ENCODE measurements at places on chromosomes 6 and 20.

DNA sequence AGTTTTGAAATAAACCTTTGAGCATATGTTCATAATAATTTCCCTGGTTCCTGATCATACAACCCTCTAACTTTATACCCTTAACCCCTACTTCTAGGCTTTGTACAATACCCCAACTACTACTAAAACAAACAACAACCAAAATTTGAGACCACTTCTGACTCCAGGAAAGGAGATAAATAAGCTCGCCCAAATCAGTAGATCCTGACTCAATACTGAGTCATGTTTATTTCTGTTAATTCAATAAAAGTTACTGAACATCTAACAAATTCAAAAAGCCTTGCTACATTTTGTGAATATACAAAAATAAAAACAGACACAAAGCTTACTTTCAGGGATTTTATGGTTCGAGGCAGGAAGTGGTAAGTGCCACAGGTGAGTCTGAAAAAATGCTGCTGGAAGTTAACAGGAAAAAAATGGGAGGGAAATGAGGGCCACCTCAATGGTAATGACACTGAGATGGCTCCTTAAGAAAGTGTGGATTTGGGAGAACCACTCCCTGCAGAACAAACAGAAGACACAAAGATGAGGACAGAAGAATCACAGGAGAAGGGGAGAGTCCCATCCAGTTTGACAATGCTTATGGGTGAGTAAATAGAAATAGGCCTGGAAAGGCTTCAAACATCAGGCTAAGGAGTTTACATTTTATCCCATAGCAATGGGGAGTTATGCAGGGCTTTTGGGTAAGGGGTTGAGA is 63.4 kb downstream of the DST start:
- DNase-seq, result no peak

DNA sequence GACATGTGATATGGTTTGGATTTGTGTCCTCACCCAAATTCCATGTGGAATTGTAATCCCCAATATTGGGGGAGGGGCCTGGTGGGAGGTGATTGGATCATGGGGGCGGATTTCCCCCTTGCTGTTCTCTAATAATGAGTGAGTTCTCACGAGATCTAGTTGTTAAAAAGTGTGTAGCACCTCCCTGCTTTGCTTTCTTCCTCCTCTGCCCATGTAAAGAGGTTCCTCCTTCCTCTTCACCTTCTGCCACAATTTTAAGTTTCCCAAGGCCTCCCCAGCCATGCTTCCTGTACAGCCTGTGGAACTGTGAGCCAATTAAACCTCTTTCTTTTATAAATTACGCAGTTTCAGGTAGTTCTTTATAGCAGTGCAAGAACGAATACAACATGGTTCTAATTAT is 2.1 kb upstream of the ZNF451 start:
- no peak for DNase-seq

DNA sequence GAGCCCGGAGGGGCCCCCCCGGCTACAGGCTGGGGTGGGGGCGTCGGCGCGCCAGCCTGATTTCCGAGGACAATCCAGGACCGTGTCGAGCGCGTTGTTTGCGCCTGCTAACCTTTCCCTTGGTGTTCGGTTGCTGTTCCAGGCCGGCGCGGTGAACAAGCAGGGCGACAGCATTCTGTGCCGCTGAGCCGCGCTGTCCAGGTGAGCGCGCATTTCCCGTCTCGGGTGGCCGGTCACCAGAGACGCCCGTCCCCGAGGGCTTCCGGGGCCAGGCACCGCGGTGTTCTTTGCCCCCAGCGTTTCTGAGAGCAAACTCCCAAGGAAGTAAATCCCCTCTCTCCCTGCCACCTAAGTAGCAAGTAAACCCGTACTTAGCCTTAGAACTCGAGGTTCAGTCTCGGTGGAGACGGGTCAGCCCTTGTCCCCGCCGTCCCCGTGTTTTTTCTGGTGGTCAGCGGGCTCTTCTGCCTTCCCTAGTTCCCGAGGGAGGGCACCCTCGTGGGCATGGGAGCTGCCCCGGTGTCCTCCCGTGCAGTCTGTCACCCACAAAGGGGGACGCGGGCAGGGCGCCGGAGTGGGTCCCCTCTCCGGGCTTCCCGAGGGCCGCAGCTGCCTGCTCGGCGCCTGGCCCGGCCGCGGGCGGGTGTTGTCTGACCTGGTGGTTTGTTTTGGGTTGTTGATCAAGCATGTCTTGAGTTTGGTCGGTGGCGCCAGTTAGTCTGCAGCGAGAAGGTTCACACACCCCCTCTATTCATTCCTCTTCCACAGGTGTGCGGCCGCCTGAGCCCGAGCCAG is 1.5 kb downstream of the ID4 start:
- peak; percentile 59 for DNase-seq

- DNase-seq, result no peak
Measured at GRCh38 chr6:106254636-106255035, 70.9 kb downstream of the ATG5 start.

- DNase-seq, result no peak
Measured at GRCh38 chr6:157223511-157223910, 99.8 kb downstream of the TMEM242 start.

DNA sequence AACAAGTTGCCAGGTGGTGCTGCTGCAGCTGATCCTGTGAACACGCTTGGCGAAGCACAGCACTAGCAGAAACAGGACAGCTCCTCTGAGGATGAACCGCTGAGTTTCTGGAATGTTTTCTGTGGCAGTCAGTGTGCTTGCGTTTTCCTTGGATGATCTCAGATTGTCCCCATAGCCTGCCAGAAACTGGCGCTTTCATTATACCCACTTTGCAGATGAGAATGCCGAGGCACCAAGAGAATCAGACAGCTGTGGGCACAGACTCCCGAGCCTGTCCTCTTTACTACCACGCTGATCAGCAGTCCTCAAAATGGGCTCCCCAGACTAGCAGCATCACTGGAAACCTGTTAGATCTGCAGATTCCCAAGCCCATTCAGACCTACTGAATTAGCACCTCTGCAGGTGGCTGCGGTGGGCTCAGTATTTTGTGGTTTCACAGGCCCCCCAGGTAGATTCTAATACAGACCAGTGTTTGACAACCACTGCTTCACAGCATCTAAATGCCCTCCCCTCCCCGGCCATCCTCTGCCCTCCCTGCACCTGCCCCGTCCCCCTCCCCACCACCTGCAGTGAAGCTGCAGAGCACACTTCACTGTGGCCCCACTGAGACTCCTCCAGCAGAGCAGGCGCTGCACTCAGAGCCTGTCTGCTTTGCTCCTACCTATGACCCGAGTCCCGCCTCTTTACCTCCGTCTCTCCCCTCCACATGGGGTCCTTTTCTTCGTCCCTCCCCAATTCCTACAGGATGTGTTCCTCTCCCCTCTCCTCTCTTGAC is 29.6 kb downstream of the SPATA2 start:
- DNase-seq, result no peak

DNA sequence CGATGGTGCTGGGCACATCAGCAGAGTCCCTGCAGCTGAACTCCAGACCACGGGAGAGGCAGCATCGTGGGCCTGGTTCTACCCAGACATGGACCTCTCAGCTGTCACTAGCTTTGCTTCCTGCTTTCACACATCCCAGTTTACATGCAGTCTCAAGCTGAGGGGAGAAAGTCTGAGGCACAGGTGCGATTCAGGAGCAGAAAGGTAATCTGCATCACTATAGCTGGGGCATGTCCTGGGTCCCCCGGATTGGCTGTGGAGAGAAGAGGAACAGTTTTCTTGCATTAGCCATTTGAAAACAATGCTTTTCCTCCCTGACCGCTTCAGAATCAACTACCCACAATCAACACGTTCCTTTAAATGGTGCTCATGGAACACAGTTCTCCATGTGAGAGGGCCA is 59.9 kb downstream of the PLAGL1 start:
- no peak for DNase-seq

GRCh38 chr6:66421570-66421969 is 714.5 kb upstream of the EYS start:
- DNase-seq, result no peak

GRCh38 chr6:53044572-53044971 is 20.6 kb upstream of the FBXO9 start:
- no peak for DNase-seq

DNA sequence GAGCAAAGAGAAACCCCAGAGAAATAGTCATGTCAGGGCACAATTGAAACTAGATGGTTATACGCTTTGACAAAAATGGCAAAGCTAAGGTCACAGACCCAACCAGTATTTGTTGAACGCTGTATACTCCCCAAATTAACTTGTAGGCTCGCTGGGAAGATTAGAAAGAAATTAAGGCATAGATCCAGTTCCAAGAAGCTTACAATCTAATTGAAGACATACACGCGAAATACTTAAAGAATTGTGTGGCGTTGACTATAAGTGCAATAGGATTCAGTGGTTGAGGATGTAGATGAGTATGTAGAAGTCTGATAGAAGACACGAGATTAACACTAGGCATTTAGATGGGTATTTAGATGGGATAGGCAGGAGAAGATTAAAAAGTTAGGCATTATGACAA is 525 bp downstream of the FAM229B start:
- DNase-seq, result no peak

- DNase-seq, result no peak
Measured at GRCh38 chr6:114068116-114068515, 97.2 kb upstream of the HDAC2 start.

DNA sequence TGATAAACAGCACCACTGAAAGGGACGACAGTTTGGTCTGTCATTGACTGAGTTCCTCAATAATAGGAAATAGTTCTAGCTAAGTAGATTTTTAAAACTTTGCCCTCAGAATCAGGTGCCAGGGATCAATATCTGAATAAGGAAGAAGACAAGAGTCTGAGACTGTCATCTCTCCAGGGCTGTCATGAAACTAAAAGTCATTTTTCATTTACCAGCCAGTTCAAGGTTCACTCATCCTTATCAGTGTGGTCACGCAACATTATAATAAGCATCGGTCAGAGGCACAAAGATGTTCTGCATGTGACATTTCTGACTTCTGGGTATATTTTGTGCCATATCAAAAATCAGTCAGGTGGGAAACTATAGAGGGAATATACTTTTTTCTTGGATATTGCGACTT is 52.5 kb upstream of the E2F3 start:
- no peak for DNase-seq

DNA sequence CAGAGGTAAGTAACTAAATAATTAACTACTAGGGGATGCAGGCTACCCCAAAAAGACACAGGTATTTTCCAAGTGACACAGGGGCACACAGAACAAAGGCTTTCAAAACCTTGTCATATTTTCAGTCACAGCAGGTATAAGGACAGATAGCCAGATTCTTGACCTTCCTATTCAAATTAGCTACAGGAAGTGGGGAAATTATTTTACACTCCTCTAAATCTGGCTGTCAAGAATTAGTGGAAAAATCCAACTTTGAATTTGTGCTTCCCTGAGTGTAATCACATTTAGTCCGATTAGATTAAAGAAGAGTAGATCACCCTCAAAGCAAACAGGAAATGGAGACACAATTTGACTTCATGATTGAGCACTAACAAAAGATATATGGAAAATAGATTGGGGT is 60.6 kb downstream of the SYNE1 start:
- no peak for DNase-seq

DNA sequence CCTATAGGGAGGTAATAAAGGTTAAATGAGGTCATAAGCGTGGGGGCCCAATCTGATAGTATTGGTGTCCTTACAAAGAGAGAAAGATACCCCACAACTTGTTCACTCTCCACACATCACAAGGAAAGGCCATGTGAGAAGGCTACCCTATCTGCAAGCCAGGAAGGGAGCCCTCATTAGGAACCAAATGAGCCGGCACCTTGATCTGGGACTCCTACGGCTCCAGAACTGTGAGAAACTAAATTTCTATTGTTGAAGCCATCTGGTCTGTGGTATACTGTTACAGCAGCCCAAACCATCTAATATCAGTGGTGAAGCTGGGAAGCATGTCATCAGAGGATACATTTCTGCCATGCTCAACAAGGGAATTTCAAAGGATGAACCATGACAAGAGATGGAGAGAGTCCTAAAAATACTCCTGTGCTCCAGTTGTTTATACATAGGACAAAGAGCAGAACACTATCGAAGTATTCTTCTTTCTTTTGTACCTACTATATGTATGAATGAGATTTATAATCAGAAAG is 10.4 kb downstream of the COX7A2 start:
- no peak for DNase-seq

DNA sequence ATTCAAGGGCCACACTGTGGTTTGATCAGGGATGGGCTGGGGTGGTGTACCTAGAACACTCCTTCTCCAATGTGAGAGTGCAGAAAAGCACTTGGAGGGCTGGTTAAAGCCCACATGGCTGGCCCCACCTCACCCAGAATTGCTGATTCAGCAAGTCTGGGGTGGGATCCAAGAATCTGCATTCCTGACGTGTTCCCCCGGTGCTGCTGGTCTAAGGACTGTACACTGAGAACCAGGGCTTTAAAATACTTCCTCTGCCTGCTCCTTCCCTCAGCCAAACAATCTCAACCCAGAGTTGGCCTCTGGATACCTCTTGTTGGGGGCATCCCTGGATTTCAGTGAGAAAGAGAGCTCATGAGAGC is 13.4 kb upstream of the OCSTAMP start:
- no peak for DNase-seq

DNA sequence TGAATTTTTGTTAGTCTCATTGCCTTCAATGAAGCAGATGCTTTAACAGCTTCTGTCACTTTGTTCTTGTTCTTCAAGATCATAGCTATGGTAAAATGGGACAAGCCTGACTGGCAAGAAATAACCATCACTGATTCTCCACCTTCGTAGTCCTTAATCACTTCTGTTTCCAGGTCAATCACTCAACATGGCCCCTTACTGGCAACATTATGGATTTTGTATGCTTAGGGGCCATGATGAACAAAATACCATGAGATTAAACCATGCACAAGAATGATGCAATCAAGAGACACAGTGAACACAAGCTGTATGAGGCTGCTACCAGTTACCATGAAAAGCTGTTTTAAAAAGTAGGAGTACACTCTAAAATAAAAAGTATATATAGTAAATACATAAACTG is 32.8 kb downstream of the ADNP start:
- DNase-seq, result no peak

DNA sequence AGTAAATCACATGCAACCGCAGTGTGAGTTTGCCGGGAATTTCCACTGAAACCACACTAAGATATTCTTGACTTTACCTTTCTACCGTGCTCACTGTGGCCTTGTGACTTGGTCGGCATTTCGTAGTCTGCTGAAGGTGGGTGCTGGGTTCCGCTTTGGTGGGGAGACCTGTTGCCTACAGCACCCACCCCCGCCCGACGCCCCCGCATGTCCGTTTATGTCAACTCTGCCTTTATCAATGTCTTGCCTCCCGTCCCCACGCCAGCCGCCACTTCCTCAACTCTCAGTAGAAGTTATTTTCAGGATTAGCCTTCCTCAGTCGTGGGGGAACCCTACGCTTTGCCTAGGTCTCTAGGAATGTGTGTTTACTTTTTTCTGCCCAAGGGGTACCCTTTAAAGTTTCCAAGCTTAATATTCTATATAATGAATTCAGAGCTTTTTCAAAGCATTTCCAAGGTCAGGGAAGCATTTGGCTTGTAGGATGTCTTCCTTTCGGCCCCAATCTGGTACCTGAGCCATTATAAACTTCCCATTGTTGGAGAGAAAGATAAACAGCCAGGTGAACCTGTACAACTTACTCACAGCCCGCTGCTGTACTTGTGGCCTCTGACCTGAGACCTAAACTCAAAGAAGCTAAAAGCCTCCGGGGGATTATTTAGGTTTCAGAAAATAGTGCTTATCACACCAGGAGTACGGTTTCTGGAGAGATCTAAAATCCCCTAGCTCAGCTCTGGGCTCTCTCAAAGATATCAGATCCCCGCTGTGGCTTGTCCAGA is 54.2 kb downstream of the TBC1D7 start:
- DNase-seq, result no peak

- no peak for DNase-seq
Measured at GRCh38 chr6:149094156-149094555, 223.4 kb upstream of the TAB2 start.

Data from breast epithelium (tissue), 4 donors.